Activated T-cell treated with anti-CD3 and anti-CD28 coated beads, Interleukin-2, amount 50 U/mL, for 48 hours (primary cell): ENCODE measurements at places on chromosomes 16 and 17.

DNA sequence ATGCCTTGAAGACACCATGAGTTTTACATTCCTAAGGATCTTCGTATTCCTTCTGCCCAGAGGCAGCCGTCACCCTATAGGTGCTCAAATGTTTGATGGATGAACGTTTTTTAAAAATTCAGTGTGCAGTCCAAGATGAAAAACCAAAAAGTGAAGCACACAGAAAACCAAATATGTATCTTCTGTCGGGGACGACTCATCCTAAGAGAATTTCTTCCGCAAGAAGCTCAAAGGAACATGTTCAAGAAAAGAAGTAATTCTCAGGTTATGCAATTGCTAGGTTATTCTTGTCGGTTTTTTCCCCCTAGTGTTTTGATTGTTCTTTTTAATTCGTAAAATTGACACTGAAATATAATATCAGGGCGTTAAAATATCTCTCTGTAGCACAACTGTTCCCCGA is 1.4 kb downstream of the CENPV start:
- DNase-seq = no peak

DNA sequence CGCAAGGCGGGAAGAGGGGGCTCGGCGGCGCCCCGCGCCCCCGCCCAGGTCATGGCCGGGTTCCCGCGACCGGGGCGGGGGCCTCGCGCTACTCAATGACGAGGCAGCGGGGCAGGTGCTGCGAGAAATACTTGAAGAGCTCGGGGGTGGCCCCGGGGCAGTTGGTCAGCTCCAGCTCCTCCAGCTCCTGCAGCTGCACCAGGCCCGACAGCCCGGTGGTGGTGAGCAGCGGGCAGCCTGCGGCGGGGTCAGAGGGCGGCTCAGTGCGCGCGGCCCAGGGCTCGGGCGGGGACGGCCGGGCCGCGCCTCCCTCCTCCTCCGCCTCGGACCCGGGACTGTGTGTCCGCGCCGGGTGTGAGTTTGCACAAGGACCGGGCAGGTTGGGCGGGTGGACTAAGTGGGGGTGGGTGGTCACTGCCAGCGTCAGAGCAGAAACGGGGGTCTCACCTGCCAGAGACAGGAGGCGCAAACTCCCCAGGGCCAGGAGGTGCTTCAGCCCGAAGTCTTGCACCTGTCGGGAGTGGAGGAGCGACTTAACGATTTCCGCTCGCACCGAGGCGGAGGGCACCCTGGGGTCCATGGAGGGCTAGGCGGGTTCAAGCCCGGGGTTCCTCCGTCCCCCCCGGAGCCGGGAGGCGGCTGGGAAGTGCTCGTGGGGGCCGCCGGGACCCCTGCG is 4.1 kb upstream of the WDR24 start:
- no peak for DNase-seq

DNA sequence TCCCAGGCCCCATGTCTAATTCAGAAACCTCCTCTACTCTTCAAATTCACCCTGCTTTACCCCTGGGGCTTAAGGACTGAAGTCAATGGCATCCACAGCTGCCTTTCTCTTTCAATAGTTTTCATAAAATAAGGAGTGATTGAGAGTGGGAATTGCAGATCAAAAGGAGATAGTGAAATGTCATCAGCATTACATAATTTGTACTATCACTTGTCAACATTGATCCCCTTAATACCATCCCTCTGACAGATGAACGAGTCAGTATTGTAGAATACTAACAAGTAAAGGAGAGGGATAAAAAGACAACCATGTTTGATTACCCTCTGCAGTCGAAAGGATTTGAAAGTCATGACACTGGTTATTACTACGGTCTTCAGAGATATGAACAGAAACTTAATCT is 212.4 kb downstream of the TMEM114 start:
- DNase-seq = no peak

- DNase-seq = no peak
These were observed 10.0 kb downstream of the FAM117A start for GRCh38 chr17:49753959-49754391.

- DNase-seq = no peak
These were observed 25.7 kb downstream of the MINK1 start for GRCh38 chr17:4858882-4859260.

GRCh38 chr17:1646199-1646875 is 805 bp upstream of the SCARF1 start:
- DNase-seq = no peak

DNA sequence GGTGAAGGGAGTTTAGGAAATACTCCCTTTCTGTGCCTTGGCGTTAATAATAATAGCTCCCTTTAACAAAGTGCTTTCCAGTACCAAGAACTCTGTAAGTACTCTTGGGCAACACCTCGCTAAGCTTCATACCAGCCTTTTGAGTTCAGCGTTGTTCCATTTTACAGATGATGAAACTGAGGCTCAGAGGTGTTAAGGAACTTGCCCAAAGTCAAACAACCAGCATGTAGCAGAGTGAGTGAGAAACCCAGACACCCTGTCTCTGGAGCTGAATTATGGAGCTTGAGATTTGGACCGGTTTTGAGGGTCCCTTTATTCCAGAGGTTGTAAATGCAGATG is 607 bp downstream of the KATNIP start:
- no peak for DNase-seq

DNA sequence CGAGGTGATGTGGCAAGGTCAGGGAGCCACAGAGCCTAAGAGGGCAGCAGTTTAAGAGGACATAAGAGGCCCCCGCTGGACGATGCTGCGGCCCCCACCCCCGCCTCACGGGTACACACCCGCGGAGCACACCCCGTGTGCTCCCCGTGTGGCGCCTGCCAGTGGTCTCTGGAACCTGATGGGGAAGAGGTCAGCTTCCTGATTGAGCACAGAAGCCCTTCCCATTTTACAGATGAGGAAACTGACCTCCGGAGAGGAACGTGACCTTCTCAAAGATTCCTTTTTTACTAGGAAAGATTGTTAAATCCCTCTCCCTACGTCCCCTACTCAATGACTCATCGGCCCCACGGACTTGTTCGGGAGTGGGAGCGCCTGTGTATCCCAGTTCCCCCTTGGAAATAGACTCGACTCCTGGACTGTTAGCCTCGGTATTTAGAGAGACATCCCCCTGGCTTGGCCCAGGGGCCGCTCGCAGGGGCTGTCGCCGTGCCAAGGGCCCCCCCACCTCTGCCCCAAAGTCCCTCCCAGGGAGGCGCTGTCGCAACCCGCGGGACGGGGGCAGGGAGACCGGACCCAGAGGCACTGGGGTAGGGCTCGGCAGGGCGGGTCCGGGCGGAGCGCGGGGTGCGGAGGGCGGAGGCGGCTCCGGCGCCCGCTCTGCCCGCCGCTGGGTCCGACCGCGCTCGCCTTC is at the start of gene ABCC3:
TSS of gene ABCC3 (plus strand) at position 658 of the 691 bp plus-strand sequence. CDS start 56 bp downstream, outside the sequence.
- no peak for DNase-seq

- no peak for DNase-seq
These were observed 5.9 kb downstream of the FAHD1 start for GRCh38 chr16:1832838-1833454.

GRCh38 chr17:30021708-30022317 is 80.4 kb downstream of the EFCAB5 start:
- DNase-seq = peak; percentile 20
